ENCODE measurements at places on chromosomes 16 and 17.

GRCh38 chr17:21129023-21129681 is 2.4 kb downstream of the DHRS7B start:
- DNase-seq, result no peak

- no peak for DNase-seq
Observed at GRCh38 chr16:71659471-71659870, 33.5 kb downstream of the MARVELD3 start.

DNA sequence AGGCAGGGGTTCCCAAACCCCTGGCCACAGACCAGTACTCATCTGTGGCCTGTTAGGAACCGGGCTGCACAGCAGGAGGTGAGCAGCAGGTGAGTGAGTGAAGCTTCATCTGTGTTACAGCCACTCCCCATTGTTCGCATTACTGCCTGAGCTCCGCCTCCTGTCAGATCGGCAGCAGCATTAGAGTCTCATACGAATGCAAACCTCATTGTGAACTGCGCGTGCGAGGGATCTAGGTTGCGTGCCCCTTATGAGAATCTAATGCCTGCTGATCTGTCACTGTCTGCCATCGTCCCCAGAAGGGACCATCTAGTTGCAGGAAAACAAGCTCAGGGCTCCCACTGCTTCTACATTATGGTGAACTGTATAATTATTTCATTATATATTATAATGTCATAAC is 25.1 kb upstream of the RMI2 start:
- DNase-seq, result no peak

GRCh38 chr17:6677158-6677831 is 25.7 kb downstream of the C17orf100 start:
- peak; percentile 23 for DNase-seq

GRCh38 chr16:22878955-22879354 is 65.0 kb downstream of the HS3ST2 start:
- DNase-seq, result no peak

- peak; percentile 56 for DNase-seq
Observed at GRCh38 chr17:67520916-67521774, 144.1 kb downstream of the PITPNC1 start.

GRCh38 chr17:50198026-50198669 is 3.3 kb downstream of the COL1A1 start:
- no peak for DNase-seq

Data from AG09309 (cell line).